Stimulated activated CD8-positive, alpha-beta memory T cell treated with anti-CD3 and anti-CD28 coated beads, Interleukin-4, amount 100 ng/mL, for 4 hours (primary cell): ENCODE measurements at places on chromosomes 6 and 20.

GRCh38 chr6:152310371-152310954, 326.7 kb downstream of the SYNE1 start:
- no peak for DNase-seq

DNA sequence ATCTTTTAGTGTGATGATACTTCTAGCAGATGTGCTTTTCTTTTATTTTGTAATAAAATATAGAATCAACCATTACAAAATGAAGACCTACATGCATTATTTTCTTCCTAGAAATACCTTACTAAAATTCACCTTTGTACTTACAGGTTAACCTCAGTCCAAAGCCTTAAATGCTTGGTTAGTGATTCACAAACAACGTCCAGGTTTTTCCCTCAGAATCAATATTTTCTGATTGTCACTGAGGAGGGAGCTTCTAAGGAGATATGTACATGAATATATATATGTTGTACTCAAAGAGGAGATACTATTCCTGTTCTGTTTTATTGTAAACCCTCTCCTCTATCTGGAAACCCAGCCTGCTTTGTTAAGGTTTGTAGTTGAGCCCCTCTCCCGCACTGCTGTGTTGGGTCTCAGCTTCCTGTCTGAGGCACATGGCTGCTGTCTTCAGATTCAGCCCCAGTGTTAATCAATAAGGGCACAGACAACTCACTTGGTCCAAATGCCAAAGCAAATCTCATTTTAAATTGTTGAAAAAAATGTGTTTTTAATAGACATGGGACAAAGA, 33.9 kb upstream of the HS3ST5 start:
- DNase-seq, result no peak

DNA sequence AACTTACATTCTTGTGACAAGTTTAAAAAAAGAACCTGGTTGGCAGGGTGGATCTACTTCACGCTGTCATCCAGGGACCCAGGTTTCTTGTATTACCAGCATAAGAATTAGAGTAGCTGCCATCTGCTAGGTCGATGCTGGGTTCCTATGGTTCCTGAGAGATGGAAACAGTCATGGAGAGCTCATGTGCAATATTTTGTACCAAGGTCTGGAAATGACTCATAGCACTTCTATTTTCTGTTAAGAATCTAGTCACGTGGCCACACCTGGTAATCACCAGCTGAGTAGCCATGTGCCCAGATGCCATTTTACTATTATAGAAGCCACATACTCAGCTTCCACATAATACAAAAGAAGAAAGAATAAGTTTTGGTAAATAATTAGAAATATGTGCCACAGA, 171.3 kb downstream of the CD83 start:
- DNase-seq, result no peak

DNA sequence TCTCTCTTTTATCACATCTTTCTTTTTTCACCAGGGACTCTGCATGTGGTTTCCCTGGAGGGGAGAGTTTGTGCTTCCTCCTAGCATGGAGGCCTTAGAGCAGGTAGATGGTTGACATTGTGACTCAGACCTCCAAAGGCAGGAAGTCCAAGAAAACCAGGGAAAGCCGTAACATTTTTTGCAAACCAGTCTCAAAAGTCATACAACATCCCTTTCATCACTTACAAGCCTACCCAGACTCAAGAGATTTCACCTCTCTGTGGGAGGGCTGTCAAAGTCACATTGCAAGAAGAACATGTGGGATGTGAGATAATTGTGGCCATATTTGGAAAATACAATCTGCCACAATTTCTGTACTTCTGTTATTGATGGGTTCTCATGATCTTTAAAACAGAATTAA, 46.2 kb downstream of the SNRNP48 start:
- no peak for DNase-seq

DNA sequence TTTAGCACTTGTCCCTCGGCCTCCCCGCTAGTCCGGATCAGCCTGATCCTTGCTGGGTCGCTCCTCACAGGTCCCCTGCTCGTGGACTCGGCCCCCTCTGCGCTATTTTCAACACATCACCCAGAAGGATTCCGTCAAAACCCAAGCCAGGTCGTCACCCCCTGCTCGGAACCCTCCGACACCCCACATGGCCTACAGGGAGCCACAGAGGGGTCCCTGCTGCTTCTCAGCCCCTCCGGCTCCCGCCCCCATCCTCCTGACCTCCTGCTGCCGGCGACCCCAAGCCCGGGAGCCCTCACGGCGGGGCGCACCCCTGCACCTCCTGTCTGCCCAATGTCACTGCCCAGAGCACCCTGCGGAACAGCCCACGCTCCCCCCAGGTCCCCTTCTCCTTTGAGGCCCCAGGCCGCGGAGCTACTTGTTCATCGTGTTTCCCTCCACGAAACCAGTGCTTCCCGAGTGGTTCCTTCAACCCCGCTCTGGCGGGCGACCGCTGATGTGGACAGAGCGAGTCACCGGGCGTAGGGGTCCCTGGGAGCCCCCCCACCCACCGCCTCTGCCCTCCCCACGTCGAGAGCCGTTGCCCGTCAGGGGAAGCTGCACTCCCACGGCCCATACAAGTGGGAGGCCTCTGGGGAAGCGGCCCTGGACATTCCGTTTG, 638 bp upstream of the MYL9 start:
- no peak for DNase-seq

DNA sequence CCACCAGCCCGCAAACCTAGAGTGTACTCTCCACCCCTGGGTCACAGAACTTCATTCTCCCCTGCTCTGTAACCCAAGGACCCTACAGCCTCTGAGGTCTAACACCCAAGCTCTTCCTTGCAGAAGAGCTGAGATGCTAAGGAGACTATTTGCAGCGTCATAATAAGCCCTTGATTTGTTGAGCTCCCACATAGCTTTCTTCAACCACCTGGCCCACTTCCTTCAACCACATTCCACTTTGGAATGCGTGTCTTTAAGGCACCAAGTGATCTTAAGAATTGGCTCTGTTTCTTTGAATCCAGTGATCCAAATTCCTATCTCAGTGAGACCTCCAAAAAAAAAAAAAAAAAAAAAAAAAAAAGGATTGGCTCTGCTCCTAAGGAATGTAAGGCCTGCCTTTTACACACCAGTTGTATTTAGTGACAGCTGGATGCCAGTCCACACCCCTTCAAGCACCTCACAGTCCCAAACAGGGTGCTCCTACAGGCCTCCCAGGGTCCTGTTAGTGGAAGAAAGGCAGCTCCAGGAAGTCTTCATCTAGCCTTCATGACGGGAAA, 106.2 kb downstream of the UBE3D start:
- no peak for DNase-seq

DNA sequence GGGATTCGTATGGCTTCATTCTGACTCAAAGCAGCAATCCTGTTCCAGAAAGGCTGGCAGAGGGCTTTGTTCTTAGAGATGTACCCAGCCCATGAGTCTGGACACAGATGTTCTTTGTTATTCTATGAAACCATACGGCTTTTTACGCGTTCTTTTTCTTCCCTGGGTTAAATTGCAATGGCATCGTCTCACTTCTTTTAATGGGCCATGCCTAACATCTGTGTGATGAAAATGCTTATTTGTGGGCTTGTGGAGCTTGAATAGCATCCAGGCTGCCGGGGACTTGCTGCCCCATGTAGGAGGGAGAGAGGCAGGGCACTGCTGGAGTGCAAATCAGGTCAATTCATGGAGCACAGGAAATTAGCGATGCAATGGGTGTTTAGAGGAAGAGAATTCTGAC, 19.4 kb downstream of the FAM50B start:
- DNase-seq, result no peak

DNA sequence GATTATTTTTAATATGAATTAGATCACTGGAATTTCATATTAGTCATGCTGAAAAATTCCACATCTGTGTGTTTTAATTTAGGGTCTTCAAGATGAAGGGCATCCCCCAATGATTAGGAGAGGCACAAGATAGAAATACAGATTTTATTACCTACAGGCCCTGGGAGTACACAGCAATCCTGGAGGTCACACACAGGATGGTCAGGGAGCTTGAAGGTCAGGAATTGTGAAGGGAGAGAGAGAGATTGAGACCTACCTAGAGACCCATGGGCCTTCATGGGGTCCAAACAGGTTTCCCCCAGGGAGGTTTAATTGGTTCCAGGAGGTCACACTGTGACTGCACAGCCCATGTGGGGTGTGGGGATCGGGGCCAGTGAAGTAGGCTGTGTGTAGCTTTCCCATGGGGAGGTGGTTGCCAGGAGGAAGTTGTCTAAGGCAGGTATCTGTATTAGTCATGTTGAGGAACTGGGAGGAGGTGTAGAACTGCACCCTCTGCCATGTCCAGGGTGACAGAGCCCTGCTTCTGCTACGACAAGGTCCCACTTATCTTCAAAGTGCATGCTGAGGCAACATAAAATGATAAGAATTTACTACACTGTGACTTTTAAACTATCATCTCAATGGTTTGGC, 18.3 kb downstream of the SNX9 start:
- no peak for DNase-seq

- DNase-seq, result no peak
These were observed 44.7 kb upstream of the RNF8 start for GRCh38 chr6:37309046-37309445.

DNA sequence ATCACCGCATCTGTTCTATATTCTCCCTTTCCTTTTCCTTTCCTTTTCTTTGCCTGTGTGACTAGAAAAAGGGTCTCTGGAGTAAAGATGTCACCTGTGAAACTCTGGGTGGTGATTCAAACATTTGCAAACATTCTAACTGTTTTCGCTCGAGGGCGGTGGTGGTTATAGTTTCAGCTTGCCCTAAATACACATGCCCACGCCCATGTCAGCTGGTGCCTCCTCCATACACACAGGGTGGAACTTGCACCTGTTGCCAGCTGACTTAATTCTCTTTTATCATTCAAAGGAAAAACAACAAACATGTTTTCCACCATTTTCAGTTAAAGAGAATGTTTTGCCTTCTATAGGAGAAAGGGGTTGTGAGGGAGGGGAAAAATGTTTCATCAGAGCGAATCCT, 381.9 kb upstream of the ARID1B start:
- DNase-seq, result no peak

DNA sequence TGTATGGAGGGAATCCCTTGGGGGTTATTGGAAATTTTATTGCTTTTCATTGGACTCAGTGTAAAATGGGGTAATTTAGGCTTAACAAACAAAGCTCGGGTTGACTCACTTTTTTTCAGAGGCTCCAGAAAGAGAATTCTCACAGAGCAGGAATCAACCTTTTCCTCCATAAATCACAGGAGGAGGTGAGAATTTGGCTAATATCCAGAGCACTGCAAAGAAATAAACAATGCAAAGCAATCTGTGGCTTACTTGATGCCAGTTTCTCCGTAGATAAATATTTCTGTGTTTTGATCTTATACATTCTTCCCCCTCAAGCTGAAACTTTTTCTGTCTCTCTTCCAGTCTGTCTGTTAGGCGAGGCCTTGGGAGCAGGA, 176.6 kb downstream of the TSHZ2 start:
- no peak for DNase-seq

DNA sequence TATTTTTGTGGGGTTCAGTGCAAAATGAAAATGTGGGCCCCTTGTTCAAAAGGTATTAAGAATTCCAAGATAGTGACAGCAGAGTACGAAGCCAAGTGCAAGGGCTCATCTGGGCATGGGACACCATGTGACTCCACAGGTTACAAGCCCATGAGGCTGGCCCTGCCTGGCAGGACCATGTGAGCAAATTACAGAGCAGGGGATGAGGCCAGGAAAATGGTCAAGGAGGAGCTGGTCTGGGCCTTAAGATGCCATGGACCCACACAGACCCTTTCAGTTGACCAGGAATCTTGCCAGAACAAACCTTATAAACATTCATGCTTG, 86.9 kb downstream of the SNX5 start:
- no peak for DNase-seq

GRCh38 chr6:5785249-5785648, 221.5 kb downstream of the NRN1 start:
- DNase-seq, result no peak

DNA sequence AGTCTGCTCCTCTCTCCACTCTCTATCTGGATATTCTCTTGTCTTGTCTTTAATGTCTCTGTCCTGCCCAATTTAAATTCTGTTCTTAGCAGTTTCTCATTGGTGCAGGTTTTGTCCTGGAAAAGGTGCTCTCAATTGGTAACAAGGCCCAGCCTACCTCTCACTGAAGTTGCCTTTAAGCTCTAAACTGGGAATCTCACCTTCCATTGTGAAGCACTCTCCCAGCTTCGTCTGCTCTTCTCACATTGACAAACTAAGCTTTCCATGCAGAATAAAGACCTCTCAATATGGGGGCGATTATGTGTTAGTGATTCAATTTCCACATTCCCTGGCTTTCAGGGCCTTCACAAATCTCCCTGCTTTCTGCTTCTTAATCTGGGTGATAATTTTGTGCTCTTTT, 1712.2 kb downstream of the GRIK2 start:
- no peak for DNase-seq

GRCh38 chr6:36717871-36718540, 20.4 kb downstream of the RAB44 start:
- DNase-seq, result no peak

- no peak for DNase-seq
These were observed 18.9 kb upstream of the GTF3C6 start for GRCh38 chr6:110939429-110940200.

- DNase-seq, result no peak
These were observed 122.6 kb upstream of the NOX3 start for GRCh38 chr6:155578251-155578650.

GRCh38 chr6:150999576-150999975, 134.1 kb downstream of the MTHFD1L start:
- DNase-seq, result no peak
